ENCODE measurements at places on chromosomes 6 and 20.

DNA sequence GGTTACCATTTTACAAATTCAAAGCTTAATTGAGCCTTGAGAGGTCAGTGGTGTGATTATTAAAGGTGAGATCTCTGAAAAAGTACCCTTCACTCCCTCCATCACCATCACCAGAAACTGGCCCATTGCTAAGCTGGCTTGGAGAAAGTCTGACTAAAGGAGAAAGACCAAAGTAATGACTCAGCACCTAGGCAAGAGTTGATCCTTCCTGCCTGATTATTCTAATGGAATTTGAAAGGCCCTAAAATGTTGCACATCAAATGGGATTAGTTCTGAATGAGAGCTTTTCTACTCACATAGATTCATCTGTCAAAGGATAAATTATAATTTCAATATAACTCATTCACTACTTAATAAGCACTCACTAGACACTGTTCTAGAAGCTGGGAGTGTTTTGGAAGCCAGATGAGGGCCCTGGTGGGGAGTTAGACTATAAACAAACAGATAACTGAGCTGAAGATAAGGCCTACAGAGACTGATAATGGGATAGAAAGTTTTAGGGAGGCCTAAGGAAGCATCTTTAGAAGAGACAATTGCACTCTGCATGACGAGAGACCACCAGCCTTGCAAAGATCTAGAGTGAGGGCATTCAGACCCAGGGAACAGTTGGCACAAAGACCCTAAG lies 366.7 kb downstream of the SYNE1 start:
- no peak for DNase-seq

DNA sequence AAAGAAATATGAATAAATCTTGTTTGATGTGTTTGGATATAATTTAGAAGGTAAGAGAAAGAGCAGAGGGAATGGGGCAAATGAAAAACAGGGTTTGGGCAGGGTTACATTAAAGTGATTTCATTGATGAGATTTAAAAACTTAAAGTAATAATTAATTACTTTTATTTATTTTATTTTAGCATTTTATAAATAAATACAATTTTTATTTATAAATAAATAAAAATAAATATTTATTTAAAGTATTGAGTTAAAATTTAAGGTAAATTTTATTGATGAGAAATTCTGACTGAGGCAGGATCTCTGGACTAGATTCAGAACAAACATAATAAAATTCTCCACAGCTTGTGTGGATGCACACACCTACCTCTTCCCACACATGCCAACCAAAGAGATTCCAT lies 584.1 kb upstream of the BTBD3 start:
- no peak for DNase-seq

DNA sequence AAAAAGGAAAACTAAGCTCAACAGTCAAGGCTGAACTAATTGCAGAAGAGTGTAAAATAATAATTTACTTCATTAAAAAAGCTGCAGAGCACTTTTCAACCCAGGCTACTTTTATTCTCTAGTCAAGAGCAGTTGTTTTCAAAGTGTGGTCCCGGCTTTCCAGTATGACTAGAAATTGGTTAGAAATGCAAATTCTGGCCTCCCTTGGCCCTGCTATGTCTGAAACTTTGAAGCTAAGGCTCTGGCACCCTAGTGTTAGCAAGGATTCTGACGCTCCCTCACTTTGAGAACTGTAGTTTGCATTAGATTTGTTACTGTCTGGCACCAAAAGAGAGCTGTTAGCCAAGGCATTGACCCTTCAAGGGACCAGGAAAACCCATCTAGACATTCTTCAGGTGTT lies 9.5 kb upstream of the NXT1 start:
- no peak for DNase-seq

DNA sequence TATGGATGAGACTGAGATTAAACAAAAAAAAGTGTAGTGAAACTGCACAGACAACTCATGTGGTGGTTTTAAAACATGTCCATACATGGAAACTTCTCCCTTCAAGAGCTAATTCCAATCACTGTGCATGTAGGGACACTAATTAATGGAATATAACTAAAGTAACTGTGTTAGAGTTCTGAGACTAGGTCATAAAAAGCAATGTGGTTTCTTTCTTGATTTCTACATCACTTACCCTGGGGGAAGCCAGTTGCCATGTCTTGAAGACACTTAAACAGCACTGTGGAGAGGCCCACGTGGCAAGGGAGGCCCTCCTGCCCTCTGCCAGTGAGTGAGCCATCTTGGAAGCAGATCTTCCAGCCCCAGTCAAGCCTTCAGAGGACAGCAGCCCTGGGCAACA lies 118.2 kb upstream of the DST start:
- DNase-seq: no peak

DNA sequence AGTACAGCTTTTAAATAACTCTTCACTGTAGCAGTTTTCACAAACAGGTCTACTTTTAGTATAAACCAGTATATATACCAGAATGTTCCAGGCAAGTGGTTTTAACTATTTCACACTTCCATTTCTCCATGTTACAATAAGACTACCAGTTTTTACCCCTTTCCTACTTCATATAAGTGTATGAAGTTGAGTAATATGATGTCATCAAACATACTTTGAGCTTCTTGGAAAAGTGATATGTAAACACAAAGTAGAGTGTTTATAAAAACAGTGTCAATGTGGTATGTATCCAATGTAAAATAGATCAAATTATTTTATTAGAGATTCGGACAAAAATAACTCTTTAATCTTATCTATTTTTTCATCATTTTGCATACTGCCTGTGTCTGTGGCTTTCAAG lies 2.5 kb upstream of the PAQR8 start:
- no peak for DNase-seq
